ENCODE measurements at places on chromosomes 5 and 9. TPM values are rescaled to one million over a fixed set of nuclear protein-coding genes. Genes with fewer than 3 reads are reported as not detected.

GRCh38 chr5:86137297-86137696 lies 480.4 kb upstream of the COX7C start:
- no peak for DNase-seq

The BRD8 gene
- 30.0 TPM for total RNA-seq

The SH3GL2 gene
- total RNA-seq, result 0.43 TPM

The FCHO2 gene
- 16.8 TPM for total RNA-seq

The TMEM215 gene
- total RNA-seq, result not detected

GRCh38 chr9:70561786-70562395 lies 147.4 kb upstream of the KLF9 start:
- peak; percentile 90 for DNase-seq

The CNTNAP3 gene
- 0.64 TPM for total RNA-seq

DNA sequence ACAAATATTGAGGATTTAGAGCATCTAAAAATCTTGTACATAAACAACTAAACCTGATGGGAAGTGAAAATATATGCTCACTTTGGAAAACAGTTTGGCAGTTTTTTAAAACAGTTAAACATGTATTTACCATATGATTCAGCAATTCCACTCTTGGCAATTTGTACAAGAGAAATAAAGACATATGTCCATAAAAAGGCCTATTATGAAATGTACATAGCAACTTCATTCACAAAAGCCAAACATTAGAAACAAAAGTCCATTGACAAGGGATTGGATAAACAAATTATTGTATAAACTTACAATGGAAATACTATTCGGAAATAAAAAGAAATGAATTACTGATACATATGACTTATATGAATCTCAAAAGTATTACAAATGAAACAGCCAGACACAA lies 196.2 kb upstream of the SLC24A2 start:
- no peak for DNase-seq

The LAMC3 gene
- total RNA-seq, result 0.43 TPM

DNA sequence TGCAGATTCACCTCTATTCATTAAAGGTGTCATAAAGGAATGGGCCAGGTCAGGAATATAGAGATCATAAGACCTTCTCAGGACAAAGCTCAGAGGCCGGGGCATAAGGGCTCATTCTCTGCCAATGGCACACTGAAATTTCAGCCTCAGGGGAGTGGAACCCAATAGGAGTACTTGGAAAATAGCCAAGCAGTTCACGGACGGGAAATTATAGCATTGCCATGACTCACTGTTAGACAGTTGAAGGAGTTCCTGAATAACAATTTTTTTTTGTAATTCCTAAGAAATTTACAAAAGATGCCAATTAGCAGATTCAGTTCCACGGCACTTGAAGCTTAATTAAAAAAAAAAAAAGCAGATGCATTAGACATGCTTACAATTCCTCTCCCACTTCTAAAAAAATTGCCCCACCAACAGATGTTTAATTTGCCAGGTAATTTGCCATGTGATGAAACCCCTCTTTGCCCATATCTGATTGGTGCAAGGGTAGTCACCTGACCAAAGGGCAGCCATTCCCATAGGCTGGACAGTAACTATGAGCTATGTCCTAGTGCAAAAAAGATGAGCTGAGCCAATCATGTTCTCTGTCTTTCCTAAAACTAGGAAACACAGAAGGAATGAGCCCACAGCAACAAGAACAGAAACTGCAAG lies 58.6 kb downstream of the PTCD2 start:
- DNase-seq, result peak; percentile 66

The POLR3G gene
- 4.5 TPM for total RNA-seq

DNA sequence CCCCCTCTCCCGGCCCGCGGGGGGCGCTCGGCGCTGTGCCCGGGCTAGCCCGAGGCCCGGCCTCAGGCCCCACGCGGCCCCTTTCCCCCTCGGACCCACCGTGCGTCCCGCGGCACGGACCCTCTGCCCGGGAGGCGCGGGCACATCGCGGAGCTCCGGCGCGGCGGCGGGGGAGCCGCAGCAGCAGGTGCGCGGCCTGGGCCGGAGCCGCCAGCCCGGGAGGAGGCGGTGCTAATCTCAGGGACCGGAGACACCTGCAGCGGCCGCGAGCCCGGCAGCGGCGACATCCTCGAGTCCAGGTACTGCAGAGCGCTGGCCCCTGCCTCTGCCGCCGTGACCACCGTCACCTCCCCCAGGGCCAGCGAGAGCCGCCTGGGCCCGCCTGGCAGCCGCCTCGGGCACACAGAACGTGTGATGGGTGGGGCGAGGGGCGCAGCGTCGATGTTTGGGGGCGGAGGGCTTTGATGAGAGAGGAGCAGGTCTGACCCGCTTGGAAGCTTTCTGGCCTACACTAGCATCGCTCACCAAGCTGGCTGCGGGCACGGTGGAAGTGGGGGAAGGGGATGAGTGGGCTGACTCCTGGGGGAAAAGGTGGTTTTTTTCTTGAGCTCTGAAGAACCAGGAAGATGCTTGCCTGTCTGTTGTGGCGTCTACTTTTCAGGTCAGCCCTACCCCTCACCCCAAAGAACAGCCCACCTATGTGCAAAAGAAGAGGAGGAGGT lies 524 bp downstream of the CYFIP2 start:
- no peak for DNase-seq

DNA sequence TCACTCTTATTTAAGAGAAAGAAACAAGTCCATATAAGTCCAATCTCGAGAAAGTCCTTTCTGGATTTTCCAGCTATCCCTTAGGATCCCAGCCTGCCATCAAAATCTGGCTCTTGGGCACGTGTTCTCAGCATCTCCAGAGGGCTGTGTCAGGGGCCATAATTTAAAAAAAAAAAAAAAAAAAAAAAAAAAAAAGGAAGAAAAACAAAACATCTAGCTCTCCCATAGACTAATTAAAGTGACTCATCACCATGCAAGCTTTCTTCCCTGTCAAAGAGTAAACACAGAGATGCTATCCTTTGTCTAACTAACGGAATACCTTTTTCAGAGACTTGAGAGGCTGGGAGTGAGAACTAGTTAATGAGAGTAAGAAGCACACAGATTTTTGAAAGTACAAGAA lies 44.9 kb upstream of the MYO10 start:
- DNase-seq, result peak; percentile 57

The TLX3 gene
- not detected for total RNA-seq

The PCDHGA2 gene
- total RNA-seq, result 2.6 TPM

- no peak for DNase-seq
Observed at GRCh38 chr9:126615245-126615790, 1.6 kb downstream of the LMX1B start.

The EHMT1 gene
- total RNA-seq, result 41.9 TPM

- no peak for DNase-seq
Observed at GRCh38 chr9:37979844-37980243, 75.9 kb upstream of the SLC25A51 start.
